Left renal cortex interstitium (tissue), 4 donors: ENCODE measurements at places on chromosomes 4 and X. TPM values are rescaled to one million over a fixed set of nuclear protein-coding genes. Genes with fewer than 3 reads are reported as not detected.

LAS1L gene
- 39.3 TPM for polyA plus RNA-seq

TSPAN5 gene
- polyA plus RNA-seq, result 29.0 TPM

TIGD4 gene
- polyA plus RNA-seq, result 2.5 TPM

MAGEA1 gene
- not detected for polyA plus RNA-seq
